ENCODE measurements at places on chromosomes 7 and 10.

DNA sequence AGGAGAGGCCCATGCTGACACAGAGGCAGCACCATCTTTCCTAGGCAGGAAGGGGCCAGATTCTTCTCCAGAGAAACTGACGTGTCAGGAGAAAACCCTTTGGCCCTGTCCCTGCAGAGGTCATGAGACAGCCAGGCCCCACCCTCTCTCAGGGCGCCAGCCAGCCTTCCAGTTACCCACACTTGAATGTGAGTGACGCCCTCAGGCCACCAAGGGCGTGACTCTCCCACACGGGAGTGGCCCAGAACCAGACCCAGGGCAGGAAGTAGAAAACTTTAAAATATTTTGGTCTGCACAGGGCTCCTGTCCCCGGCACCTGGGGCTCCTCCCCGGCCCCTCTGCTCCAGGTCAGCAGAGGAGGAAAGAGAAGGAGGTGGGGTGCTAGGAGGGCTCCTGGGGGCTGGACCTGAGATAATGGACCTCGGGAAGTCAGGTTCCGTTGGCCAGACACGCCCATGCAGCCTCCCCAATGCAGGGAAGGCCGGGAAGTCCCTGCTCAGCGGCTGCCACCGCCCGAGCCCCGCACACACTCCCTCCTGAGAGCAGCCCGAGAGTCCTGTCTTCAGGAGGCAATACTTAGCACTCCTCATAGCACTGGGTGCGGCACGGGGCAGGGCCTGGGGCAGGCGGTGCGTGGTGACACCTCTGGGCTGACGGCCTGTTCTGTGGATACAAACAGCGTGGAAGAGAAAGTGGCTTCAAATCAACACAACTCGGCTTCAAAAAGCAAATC is 67.0 kb upstream of the CFAP46 start:
- DNase-seq: no peak

GRCh38 chr7:132752431-132752830 is 176.2 kb upstream of the PLXNA4 start:
- no peak for DNase-seq

DNA sequence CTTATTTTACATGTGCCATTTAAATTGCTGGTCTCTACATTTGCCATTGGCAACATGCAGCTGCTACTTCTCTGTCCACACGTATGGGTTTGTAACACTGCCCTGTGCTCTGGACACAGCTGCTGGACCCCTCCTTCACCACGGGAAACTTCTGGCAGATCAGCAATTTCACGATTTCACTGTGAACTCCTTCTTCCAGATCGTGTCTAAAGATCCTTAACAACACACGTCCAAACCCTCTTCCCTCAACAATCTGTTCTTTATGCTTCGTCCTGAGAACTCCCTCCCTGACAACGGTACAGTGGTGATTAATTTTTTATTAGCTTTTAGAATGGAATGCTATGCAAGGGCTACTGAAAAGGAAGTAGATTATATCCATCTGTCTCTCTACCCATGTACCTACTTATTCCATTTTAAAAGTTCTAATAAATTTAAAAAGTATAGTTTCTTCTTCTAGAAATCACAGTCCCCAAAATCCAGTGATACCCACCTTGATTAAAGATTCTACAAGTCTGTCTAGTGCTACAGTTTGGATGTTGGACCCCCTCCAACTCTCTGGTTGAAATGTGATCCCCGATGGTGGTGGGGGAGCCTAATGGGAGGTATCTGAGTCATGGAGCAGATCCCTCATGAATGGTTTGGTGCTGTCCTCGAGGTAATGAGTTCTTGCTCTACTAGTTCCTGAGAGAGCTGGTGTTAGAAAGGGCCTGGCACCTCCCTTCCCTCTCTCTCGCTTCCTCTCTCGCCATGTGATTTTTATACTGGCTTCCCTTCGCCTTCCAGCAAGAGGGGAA is 81.0 kb downstream of the KIAA1549 start:
- no peak for DNase-seq

GRCh38 chr7:85802211-85802610 is 615.4 kb upstream of the SEMA3D start:
- no peak for DNase-seq

GRCh38 chr7:119254742-119255141 is 1018.2 kb upstream of the KCND2 start:
- DNase-seq: no peak

DNA sequence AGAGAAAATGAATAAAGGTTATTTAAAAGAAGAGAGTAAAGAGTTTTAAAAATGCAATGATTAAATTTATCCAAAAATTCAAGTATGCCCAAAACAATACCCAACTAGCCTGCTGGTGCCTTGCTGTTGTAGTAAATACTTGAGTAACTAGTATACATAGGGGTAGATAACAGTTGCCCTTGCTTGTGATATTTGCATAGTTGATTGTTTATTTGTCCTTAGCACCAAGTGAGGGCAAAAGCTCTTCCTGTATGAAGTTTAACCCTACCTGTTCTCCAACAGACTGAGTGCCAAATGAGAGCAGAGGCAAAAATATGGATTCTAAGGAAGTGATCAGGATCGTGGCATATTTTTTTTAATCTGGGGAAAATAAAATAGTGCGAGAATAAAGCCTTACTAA is 85.0 kb downstream of the PTN start:
- no peak for DNase-seq

DNA sequence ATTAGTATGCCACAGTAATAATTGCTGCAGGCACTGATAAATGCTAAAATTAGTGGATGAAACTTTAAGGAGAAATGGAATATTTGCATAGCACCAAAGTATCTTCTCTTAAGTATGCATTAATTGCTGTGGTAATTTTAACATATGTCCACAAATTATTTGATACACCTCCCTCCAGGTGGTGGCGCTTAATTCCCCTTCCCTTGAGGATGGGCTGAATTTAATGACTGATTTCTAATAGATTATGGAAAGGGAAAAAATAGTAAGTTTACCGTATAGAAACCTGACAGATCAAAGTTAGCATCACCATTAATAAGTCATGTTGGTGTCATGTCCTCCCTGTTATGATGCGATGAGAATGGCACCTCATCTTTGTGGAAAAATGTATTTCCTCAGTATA is 519.2 kb downstream of the TFEC start:
- DNase-seq: no peak

GRCh38 chr7:54981913-54982312 is 36.9 kb upstream of the EGFR start:
- DNase-seq: no peak

DNA sequence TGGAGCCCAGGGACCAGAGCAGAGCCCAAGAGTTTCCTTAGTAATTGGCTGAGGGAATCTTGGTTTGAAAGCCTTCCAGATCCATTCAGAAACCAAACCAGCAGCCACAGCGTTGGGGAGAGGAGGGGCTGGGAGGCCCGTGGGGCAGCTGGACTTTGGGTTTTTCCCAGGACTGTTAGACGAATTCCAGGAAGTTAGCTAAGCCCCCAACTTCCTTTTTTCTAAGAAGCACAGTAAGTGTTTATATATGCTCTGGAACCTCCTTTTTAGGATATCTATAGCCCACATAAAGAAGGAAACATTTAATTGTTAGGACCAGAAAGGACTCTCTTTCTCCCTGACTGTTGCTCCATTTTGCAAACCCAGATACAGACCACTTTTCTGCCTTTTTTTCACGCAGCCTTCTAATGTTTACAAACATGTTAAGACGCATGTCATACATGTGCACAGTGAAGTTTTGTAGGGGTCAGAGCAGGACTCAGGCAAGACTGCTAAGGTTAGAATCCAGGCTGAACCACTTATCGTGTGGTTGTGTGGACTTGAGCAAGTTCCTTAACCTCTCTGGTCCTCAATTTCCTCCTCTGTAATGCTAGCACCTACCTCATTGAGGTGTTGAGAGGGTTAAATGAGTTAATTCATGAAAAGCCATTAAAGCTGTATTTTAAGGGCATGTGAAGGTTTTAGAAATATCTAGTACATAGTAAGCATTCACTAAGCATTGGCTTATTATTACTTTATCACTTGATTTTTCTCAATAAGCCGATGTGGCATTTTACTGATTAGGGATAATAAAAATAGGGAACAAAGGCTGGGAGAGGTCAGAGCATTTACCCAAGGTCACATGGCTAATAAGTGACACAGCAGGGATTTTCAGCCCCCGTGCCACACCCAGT is 42.4 kb downstream of the TBATA start:
- DNase-seq: no peak

GRCh38 chr7:50156706-50157105 is 63.7 kb upstream of the ZPBP start:
- no peak for DNase-seq

GRCh38 chr7:2573761-2574160 is 15.0 kb downstream of the IQCE start:
- DNase-seq: no peak

DNA sequence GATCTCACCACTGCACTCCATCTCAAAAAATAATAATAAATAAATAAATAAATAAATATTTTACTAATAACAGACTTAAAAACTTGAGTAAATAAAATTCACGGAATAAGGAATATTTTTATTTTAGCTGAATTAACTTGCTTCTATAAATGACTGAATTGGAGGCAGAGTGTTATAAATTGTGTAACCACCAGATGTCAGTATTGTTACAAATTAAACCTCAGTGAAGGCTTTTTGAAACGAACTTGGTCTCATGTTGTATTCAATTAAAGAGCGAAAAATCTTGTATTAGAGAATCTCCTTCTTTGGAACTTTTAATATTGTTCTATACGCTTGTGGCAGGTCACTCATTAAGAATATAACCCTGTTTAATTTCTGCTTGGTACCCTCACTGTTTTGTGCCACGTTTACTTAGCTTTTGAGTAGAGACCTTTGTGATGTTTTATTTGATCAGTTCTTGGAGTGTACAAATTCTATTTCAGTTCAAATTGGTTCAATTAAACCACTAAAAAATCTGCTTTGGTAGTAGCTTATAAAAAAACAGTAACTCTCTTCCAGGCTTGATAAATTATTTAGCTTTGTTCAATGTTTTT is 45.6 kb upstream of the SCIN start:
- DNase-seq: no peak

DNA sequence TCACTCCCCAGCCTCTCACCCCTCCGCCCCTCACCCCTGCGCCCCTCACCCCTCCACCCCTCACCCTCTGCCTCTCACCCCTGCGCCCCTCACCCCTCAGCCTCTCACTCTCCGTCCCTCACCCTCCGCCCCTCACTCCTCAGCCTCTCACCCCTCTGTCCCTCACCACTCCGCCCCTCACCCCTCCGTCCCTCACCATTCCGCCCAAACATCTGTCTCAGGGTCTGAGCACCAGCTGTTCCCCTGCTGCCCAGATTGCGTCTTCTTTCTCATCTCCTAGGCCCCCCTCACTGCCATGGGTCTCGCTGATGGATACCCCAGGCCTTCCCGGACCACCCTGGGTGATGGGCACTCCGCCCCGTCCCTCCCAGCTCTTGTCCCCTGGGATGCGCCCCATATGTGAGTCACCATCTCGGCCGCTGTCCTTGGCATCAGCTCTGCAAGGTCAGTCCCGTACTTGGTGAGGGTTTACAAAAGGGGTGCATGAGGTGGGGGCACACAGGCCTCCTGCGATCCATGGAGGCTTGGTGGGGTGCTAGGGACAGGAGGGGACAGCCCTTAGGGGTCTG is 65.4 kb upstream of the GNA12 start:
- no peak for DNase-seq

GRCh38 chr7:140190588-140190987 is 13.8 kb upstream of the KDM7A start:
- DNase-seq: no peak

GRCh38 chr10:7846591-7846990 is 28.3 kb downstream of the TAF3 start:
- DNase-seq: no peak

- no peak for DNase-seq
These were observed 24.6 kb upstream of the ZMIZ1 start for GRCh38 chr10:79044036-79044632.

DNA sequence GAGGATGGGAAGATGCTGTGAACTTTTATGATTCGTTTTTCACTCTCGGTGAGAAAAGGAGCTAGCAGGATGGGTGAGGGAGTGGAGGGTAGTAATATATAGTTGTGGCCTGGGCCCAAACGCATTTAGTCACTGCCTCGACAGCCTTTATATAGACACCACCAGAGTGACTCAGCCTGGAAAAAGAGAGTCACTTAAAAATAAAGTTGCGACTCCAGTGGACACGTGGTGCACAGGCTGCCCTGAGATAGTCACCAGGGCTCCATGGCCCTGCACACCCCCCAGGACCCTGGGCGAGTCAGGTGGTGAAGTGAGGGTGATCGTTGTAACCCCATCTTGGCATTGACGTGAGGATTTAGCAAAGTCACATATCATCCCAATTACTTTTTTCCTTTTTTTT is 106.7 kb downstream of the CUX1 start:
- no peak for DNase-seq

- DNase-seq: no peak
These were observed 14.6 kb downstream of the RSBN1L start for GRCh38 chr7:77710861-77711260.
